ENCODE measurements at places on chromosomes 1 and 21.
A peak's percentile ranks its signal among the peaks of the same experiment; 100 is the strongest.

DNA sequence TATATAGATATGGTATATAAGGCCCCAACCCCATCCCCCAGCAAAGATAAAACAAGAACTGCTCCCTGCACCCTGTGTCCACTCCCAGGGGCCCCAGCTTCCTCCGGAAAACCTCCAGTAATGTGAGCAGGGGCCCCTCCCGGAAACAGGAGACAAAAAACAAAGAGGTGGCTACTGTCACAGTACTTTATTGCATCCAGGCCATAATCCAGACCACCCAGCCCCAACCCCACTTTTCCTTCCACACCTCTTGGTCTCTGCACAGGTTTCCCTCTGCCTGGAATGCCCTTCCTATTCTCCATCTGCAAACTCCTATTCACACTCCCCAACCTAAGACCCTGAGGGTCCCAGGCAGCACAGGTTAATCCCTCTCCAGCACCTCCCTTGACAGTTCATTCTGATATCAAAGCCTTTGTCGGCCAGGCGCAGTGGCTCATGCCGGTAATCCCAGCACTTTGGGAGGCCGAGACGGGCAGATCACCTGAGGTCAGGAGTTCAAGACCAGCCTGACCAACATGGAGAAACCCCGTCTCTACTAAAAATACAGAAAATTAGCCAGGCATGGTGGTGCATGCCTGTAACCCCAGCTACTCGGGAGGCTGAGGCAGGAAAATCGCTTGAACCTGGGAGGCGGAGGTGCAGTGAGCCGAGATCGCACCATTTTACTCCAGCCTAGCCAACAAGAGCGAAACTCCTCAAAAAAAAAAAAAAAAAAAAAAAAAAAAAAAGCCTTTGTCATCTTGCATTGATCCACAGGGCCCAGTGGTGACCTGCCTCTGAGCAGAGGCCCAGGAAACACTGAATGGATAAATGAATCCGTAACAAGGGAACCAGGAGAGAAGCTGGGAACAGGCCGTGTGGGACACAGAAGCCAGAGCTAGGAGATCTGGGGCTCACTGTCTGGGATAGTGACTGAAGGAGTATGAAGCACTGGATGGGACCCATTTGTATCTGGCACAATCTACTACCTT lies 2.3 kb upstream of the AUNIP start:
- DNase-seq, result peak; percentile 72

DNA sequence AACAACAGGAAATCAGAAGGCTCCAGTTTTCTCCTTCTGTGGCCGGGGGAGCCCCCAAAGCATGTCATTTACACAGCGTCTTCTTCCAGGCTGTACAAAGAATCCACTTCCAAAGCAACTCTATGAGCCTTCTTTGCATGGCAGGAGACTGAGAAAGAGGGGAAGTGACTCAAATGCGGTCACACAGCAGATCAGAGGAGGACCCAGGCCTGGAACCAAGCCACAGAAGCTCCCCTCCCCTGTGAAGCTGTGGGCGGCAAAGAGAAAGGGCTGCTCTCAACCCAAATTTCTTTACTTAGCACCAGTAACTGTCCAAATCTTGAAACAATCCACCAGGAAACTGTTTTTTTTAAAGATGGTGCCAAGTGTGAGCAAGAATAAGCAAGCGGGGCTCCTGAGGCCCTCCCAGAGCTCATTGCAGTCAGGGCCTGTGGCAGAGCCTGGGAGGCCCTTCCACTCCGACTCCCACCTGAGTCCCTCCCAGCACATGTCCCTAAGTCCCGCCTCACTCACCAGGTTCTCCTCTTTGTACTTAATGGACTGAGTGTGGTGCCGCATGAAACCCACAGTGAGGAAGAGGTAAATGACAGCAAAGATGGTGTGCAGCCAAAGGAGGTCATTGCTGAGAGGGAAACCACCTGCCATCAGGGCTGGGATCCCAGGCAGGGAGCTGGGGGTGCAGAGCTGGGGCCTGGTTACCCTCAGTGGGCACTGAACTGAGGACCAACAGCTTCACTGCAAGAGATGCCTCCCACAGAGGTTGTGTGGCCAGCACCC lies 15.9 kb downstream of the TMEM63A start:
- DNase-seq, result peak; percentile 53

- peak; percentile 40 for DNase-seq
These were observed 1.3 kb upstream of the ZNF436 start for GRCh38 chr1:23370709-23371584.

DNA sequence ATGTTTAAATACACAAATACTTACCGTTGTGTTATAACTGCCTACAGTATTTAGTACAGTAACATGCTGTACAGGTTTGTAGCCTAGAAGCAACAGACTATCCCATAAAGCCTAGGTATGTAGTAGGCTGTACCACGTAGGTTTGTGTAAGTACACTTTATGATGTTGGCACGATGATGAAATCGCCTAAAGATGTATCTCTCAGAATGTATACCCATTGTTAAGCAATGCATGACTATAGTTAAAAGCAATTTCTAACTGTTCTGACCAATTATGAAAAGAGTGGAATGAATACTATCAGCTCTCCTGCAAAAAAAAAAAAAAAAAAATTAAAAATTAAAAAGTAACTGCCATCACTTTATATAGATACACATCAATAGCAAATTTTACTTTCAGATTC lies 11.4 kb downstream of the HP1BP3 start:
- no peak for DNase-seq

DNA sequence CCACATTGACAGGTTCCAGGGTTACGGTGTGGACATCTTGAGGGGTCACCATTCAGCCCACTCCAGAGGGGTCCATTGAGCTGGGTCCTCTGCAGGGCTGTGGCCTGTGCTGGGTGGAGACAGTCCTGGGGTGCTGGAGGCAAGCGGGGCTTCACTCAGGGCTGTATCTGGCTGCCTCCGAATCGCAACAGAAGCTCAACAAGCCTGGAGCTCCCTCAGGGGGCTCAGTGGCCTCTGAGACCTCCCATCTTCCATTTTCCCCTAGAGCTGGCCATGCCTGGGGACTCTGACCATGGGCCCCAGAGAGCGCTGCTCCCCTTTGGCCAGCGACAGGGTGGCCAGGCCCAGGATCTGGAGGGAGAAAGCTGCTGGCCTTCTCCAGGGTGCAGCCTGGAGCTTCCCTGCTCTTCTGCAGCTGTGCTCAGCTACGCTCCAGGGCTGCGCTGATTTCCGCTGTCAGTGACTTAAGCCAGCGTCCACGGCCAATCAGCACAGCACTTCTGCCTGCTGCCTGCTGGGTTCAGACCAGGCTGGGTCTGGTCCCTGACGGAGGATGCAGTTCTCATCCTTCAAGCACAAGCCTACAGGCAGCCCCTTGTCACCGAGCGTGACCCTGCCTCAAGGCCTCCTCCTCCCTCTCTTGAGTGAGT lies 45.0 kb upstream of the ADARB1 start:
- no peak for DNase-seq

DNA sequence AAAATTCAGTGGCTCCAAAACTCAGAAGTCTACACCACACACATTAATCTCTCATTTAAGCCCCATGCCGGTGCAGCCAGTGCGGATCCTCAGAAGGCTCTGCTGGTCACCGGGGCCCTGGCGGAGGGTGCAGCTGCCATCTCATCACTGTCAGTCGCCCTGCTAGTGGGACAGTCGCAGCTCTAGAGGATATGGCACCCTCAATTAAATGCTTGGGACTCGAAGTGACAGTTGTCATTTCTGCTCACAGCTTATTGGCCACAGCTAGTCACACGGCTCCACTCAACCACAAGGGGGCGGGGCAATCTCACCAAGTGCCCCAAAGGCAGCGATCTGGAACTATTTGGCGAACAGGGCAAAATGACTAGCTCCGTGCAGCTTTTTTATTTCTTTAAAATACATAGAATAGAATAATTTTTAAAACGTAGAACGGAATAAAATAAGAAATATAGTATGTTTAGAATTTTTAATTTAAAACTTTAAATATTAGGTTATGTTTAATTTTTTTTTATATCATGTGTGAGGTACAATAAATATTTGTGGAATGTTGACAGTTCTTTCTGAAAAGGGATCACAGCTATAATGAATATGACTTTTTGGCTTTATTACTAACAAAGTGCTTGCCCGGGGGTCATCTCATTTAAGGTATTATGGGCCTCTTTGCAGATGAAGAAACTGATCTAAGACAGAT lies 8.0 kb upstream of the MAN1C1 start:
- peak; percentile 92 for DNase-seq

DNA sequence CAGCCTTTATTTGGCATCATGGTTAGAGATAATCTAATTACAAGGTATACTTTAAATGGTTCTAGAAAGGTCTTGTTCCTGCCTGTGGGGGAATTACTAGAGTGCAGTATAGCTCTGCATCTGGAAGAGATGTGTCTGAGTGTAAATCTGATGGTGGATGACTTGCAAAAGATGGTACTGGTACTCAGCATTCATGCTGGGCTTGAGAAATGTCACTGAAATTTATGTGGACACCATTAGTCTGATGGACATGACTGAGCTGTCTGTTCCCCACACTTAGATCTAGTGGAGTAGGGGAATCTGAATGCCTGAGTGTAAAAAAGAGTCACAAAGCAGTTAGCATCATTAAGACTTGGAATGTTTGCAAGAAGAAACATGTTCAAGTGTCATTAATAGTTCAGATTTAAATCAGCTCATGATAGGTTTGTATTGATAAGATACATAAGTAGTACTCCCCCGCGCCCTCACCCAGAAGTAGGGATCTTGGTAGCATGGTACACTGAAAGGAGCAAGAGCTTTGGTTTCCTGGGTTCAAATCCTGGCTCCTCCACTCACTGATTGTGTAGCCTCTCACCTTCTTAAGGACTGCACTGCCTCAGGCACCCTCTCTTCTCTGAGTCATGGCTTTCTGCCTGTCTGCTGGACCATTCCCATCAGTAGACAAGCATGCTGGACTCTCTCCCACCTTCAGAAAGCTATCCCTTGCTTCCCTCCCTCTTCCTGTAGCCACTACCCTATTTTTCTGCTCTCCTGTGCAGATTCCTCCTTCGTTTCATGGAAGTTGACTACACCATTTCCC lies 292.9 kb downstream of the NFIA start:
- no peak for DNase-seq

DNA sequence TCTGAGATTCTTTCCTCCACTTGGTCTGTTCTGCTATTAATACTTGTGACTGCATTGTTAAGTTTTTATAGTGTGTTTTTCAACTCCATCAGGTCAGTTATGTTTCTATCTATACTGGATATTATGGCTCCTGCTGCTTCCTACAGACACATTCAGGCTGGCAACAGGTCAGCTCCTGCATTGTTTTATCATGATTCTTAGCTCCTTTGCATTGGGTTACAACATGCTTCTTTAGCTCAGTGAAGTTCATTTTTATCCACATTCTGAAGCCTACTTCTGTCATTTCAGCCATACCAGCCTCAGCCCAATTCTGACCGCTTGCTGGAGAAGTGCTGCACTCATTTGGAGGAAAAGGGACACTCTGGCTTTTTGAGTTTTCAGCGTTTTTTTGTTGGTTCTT lies 37.3 kb upstream of the F3 start:
- no peak for DNase-seq

DNA sequence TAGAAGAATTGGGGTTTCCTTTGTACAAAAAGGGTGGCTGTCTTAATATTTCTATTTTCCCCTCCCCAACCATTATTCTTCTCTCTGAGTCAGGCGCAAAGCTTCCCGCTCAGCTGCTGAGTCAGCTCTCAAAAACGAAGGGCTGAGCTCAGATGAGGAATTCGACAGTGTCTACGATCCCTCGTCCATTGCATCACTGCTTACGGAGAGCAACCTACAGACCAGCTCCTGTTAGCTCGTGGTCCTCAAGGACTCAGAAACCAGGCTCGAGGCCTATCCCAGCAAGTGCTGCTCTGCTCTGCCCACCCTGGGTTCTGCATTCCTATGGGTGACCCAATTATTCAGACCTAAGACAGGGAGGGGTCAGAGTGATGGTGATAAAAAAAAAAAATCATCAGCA lies 3.0 kb upstream of the TUFT1 start:
- no peak for DNase-seq

DNA sequence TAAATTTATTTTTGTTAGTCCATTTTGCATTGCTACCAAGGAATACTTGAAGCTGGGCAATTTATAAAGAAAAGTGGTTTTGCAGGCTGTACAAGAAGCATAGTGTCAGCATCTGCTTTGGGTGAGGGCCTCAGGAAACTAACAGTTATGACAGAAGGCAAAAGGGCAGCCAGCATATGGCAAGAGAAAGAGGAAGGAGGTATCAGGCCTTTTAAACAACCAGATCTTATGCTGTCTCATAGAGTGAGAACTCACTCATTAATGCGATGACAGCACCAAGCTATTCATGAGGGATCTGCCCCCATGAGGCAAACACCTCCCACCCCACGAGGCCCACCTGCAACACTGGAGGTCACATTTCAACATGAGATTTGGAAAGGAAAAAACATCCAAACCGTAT lies 898.4 kb downstream of the KCNT2 start:
- no peak for DNase-seq

- DNase-seq, result no peak
These were observed 607.0 kb downstream of the AGBL4 start for GRCh38 chr1:49416758-49417157.

Measured in hematopoietic multipotent progenitor cell treated with erythropoietin and hydrocortisone succinate and interleukin-3 and kit ligand, for 8 days (in vitro differentiated cells).